ENCODE measurements at places on chromosomes 1 and 21.
A peak's percentile ranks its signal among the peaks of the same experiment; 100 is the strongest.

- DNase-seq = peak; percentile 10
These were observed 16.4 kb downstream of the TP73 start for GRCh38 chr1:3668585-3669300.

GRCh38 chr1:233081735-233082134, 131.3 kb downstream of the NTPCR start:
- DNase-seq = no peak

GRCh38 chr1:176440176-176440575, 22.8 kb upstream of the PAPPA2 start:
- no peak for DNase-seq

DNA sequence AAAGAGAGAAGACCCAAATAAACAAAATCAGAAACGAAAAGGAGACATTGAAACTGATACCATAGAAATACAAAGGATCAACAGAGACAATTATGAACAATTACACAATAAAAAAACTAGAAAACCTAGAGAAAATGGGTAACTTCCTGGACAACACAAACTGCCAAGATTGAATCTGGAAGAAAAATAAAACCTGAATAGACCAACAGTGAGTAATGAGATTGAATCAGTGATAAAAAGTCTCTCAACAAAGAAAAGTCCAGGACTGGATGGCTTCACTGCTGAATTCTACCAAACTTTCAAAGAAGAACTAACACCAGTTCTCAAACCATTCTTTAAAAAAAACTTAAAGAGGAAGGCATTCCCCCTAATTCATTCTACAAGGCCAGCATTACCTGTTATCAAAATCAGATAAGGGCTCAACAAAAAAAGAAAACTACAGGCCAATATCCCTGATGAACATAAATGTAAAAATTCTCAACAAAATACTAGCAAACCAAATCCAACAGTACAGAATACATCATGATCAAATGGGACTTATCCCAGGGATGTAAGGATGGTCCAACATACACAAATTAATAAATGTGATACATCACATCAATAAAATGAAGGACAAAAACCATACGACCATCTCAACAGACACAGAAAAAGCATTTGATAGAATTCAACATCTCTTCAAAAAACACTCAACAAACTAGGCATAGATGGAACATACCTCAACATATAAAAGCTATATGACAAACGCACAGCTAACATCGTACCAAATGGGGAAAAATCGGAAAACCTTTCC, 119.9 kb downstream of the ACBD6 start:
- no peak for DNase-seq

GRCh38 chr1:23492132-23492720, 8.2 kb upstream of the ASAP3 start:
- no peak for DNase-seq

- DNase-seq = no peak
These were observed 1.6 kb downstream of the IFI44 start for GRCh38 chr1:78651241-78651640.

- DNase-seq = peak; percentile 5
These were observed 11.4 kb upstream of the MTARC1 start for GRCh38 chr1:220775240-220775853.

- DNase-seq = peak; percentile 32
These were observed 519 bp upstream of the IQCC start for GRCh38 chr1:32204943-32205361.

GRCh38 chr21:38577887-38578286, 79.6 kb upstream of the ERG start:
- no peak for DNase-seq

GRCh38 chr1:20110679-20111078, 8.7 kb downstream of the PLA2G2D start:
- no peak for DNase-seq

DNA sequence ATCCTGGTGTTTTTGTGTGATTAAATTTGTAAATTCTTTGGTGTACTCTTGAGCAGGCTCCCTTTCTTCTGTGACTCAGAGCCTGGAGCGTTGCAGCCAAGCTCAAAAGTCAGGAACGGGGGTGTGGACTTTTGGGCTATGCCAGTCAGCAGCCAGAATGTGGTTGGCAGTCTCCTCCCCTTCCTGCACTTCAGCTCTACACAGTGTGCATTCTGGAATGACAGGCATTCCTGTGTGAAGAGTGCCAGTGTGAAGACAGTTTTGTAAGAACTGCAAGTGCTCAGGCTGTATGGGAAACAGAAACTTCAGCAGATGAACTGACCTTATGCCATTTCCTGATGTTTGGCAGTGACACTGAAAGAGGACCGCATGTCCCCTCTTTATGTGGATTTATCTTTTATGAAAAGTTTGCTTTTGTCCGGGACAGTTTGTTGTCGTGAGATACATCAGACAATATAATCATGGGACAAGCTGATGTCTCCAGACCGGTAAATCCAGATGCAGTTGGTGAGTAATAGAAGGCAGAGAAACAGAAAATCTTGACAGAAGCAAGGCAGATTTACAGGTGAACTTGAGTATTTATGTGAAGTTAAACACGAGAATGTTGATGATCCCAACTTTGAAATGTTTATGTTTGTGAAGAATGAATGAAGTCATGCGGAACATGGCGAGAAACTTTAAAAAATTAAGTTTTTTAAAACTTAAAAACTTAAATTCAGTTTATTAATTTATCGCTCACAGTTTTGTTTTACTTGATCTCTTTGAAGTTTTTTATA, 67.7 kb upstream of the RCC1 start:
- DNase-seq = no peak

DNA sequence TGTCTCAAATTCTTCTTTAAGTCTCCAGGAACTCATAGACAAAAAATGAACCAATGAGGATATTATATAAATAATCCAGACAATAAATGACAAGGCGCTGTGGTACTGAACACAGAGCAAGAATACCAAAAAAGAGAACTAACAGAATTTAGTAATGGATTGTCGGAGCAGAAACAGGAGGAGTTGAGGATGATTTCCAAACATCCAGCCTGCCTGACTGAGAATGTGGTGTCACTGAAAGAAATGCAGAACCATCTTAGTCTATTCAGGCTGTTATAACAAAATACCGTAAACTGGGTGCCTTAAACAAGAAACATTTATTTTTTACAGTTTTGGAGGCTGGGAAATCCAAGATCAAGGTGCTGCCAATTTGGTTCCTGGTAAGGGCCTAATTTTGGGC, 79.7 kb downstream of the RGS2 start:
- DNase-seq = no peak

GRCh38 chr21:26115305-26115704, 55.3 kb downstream of the APP start:
- no peak for DNase-seq

DNA sequence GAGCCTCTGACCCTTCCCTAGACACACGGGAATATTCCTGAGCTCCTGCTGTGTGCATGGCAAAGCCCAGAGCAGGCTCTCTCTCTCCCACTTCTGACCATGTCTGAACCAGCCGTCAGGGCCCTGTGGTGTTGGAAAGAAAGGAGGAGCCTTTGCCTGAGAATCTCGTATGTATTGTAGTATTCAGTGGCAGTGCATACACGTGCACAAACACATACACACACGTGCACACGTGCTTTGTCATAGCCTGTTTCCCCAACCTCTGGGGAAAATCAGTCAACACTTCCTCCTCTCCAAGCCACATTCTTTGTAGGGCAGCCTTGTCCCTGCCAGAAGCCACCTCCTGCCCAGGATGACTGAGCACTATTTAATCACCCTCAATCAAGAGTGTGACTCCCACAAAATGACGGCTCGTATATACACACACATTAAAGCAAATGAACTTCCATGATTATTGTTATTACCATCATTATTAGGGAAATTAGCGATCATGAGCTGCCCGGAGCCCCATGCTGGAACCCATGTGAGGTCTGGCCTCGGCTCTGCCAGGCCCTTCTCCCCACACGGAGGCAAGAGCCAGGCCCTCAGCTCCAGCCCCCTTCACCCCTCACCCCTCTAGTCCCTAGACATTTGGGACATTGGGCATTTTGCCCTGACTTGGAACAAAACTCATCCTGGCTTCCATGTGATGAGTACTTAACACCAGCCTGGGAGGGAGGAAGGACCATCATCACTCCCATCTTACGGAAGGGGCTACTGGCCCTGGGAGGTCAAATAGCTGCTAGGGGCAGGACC, 331.9 kb downstream of the NPHP4 start:
- no peak for DNase-seq

Measured in anterior cingulate cortex (tissue), 58 donors.